NCI-H526 (cell line): ENCODE measurements at places on chromosomes 12 and 14.

DNA sequence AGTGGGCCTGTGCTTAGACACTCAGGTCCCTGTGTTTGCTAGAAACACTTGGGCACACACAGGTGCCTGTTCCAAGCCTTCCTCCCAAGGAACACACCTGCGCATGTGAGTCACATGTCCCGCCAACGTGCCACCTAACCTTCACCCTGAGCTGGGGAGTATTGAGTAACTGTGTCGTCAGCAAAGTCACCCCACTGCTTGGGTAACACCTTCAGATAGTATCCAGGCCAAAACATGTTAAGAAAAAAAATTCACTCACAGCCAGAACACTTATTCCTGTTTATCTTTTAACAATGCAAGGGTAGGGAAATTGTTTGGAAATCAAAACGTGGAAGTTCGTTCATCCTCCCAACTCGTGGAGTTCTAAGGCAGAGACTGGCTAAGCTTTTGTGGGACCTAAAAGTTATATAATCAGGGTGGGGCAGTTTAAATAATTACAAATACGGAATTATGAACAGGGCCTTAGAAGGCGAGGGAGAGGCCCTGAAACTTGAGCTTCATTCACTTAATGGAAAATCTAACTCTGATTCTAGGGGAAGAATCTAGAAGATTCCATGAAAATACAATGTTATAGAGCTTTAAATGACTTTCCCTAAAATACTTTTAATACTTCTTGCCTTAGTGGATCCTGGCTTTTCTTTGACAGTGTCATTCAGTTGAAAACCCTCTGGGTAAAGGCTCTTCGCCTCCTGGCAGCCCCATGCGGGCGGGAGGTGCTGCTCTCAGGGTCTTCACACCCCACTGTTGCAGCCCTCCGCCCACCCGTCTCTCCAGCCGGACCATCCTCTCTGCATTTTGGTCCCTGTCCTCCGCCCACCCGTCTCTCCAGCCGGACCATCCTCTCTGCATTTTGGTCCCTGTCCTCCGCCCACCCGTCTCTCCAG lies 30.3 kb upstream of the ADIPOR2 start:
- peak; percentile 23 for DNase-seq

GRCh38 chr12:1346126-1346525 lies 248.3 kb downstream of the FBXL14 start:
- DNase-seq, result no peak

GRCh38 chr12:52130711-52131110 lies 51.2 kb downstream of the SMIM41 start:
- DNase-seq, result no peak

- DNase-seq, result no peak
These were observed 15.0 kb upstream of the NT5DC3 start for GRCh38 chr12:103855896-103856657.

GRCh38 chr12:115103884-115104883 lies 420.2 kb upstream of the TBX3 start:
- DNase-seq, result no peak

- DNase-seq, result no peak
These were observed 242.2 kb downstream of the DPF3 start for GRCh38 chr14:72651714-72652113.

DNA sequence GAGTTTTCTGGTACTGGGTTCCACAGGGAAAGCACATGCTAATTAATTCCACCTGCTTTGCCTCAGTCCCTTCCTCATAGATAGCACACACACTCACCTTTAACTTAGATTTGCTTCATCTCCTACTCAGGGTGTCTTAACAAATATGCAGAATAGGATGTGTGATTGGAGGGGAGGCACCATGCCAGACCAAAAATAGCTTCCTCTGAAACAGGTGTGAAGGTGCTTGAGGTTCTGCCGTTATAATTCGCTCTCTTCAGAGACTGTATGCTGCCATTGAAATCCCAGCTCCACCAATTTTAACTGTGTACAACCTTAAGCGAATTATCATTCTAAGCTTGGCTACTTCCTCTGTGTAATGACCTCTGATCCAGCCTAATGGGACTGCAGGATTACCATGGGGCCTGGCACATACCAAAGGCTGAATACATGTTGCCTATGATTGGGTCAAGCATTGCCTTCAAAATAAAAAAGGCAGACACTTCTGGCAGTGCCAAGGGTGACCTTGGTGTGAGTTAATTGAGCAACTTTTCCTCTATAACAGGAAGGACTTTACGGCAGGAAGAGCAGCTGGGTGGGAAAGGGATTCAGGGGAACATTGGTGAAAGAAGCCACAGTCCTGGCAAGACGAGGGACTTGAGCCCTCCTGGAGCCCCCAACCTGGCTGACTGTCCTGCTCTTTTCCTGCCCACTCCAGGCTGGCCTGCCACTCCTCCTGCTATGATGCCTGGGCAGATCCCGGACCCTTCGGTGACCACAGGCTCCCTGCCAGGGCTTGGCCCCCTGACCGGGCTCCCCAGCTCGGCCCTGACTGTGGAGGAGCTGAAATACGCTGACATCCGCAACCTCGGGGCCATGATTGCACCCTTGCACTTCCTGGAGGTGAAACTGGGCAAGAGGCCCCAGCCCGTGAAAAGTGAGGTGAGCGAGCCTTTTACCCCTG lies 9.7 kb downstream of the JDP2 start:
- peak; percentile 12 for DNase-seq

DNA sequence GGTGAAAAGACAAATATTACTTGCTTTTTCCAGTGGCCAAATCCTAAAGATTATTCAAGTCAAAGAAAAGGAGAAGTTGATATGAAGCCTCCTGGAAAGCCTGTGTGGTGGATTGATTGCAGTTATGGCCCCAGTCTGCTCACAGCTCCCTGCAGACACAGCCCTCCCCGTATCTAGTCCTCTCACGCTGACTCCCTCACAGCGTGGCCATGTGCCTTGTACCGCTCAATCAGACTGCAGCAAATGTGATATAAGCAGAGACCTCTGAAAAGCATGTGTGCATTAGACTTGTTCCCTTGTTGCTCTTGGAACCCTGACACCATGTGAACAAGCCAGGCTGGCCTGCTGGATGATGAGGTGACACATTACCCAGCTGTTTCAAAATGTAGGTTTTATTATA lies 398.0 kb upstream of the GARIN6 start:
- no peak for DNase-seq

DNA sequence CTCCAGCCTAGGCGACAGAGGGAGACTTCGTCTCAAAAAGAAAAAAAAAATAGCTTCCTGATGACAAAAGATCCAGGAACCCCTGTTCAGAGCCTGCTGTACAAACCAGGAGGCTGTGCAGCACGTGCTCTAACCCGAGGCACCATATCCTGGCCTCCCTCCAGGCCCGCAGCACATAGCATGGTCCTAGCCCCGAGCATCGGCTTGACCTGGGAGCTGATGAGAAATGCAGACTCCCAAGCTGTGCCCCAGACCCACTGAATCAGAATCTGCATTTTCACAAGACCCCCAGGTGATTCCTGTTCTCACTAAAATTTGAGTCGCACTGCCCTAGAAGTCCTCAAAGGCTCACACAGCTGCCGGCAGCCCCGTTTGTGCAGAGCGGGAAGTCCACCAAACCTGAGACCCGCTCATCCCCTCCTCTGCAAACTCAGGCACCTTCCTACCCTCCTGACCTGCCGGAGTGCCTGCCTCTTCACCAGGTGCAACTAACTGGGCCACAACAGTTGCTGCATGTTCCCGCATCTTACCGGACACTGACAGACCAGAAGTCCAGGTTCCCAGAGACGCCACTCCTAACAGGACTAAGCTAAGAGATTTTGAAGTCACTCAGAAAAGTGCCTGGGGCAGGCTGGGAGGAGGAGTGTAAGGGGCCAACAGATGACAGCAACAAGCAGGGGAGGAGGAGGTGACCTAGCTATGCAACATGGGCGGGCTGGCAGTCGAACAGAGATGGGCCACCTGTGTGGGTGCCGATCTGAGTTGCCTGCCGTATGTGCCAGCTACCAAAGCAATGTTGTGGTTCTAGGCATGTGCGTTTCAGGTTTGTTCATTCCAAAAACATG lies 24.0 kb upstream of the RIN3 start:
- DNase-seq, result no peak

GRCh38 chr12:12533238-12533829 lies 29.3 kb downstream of the DUSP16 start:
- DNase-seq, result no peak

GRCh38 chr14:103125098-103126070 lies 2.1 kb downstream of the TNFAIP2 start:
- DNase-seq, result no peak

- DNase-seq, result no peak
These were observed 88.5 kb downstream of the GXYLT1 start for GRCh38 chr12:42056130-42056529.

DNA sequence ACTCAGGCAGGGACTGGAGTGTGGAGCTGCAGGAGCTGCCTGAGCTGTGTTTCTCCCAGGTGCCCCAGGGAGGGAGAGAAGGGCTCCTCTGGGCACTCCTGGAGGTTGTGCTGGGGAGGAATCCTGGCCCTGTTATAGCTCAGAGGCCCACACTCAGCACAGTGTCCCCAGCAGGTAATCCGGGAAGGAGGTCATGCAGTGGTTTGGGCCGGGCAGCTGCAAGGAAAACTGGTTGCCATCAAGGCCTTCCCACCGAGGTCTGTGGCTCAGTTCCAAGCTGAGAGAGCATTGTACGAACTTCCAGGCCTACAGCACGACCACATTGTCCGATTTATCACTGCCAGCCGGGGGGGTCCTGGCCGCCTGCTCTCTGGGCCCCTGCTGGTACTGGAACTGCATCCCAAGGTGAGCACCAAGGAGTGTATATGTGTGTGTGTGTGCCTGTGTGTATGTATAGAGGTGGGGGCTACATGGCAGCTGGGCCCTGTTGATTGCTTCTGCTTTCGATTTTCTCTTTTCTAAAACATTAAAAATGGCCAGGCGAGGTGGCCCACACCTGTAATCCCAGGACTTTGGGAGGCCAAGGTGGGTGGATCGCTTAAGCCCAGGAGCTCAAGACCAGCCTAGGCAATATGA lies 2.0 kb downstream of the AMHR2 start:
- DNase-seq, result no peak

GRCh38 chr12:116143909-116144308 lies 133.6 kb downstream of the MED13L start:
- no peak for DNase-seq

DNA sequence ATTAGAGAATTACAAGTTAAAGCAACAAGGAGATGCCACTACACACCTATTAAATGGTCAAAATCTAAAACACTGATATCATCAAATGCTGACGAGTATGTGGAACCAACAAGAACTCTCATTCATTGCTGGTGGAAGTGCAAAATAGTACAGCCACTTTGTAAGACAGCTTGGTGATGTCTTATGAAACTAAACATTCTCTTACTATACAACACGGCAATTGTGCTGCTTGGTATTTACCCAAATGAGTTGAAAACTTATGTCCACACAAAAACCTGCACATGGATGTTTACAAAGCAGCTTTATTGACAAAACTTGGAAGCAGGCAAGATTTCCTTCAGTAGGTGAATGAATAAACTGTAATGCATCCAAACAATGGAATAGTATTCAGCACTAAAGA lies 3.2 kb downstream of the TMBIM4 start:
- DNase-seq, result no peak

DNA sequence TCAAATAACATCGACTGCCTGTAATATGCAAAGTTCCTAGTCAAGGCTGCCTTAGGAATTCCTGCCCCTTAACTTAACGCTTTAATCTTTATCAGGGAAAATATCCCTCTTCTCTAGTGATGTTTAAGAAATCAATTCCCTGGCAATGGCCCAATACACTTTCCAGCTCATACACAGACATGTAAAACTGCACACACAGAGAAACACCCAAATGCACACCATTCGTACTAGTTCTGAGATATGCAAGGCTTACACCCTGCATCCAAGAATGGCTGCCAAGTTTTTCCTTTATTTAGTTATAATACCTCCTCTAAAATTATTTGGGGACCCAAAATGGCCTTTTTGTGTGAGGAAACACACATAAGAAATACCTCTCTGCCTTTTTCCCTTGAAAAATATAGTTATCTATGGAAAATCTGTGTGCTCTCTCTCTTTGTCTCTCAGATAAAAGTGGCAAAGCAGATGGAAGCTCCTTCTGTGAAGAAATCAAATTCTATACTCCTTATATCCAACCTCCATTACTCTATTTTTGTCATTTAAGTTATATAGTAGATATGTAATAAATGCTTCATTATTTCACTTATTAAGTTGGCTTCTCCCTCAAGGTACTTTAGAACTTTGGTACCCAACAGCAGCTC lies 120.0 kb upstream of the MDM1 start:
- no peak for DNase-seq

DNA sequence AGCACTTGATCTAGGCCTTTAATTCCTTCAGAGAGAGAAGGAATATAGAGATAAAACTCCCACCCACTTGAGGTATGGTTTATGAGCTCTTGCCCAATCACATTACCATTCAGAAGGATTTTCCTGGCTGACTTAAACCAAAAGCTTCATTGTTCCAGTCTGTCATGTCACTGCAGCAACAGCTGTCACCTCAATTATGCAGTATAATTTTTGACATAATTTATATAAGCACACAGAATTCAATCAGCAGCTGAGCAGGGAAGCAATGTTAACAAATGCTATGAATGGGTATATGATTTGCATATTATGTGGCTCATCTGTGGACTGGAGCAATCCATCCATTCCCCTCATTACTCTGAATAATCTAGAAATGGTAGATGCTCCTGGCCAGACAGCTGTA lies 40.3 kb downstream of the CBX5 start:
- DNase-seq, result peak; percentile 89

- DNase-seq, result no peak
These were observed 353.5 kb downstream of the TMEM132D start for GRCh38 chr12:129550353-129550752.

DNA sequence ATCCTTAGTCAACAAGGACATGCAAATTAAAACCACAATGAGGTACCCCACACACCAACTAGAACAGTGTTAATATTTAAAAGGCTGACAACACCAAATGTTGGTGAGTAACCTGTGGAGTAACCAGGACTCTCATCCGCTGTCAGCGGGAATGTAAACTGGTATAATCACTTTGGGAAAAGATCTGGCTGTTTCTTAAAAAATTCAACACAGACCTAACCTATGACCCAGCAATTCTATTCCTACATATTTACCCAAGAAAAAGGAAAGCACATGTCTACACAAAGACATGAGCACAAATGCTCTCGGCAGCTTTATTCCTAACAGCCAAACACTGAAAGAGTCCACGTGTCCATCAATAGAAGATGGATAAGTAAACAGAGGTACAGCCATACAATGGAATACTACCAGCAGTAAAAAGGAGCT lies 26.6 kb downstream of the NRDE2 start:
- peak; percentile 49 for DNase-seq

DNA sequence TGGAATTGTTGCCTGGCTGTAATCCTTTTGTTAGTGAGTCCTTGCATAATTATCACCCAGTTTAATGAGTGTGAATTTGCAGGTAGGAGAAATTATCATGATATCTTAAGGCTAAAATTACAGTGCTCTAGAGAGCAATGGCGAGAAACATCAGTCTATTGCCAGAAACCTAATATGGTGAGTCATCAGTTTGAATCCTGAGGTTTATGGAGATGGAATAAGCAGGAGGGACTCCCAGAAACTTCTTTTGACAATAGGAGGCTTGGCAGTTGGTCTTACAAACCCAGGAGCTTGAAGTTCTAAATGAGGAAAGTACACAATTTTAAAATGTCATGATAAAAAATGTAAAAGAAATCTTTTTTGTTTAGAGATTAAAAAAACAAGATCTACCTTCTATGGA lies 31.5 kb upstream of the CRADD start:
- no peak for DNase-seq

- no peak for DNase-seq
These were observed 470.3 kb downstream of the VRK1 start for GRCh38 chr14:97267509-97267908.
